ENCODE measurements at places on chromosomes 16 and 17. TPM values are rescaled to one million over a fixed set of nuclear protein-coding genes. Genes with fewer than 3 reads are reported as not detected.

- H3K36me3 ChIP-seq = no peaks in the 10 kb centered on the region
- H3K27me3 ChIP-seq = no peaks in the 10 kb centered on the region
- no peaks in the 10 kb centered on the region for H3K4me1 ChIP-seq
- no peak overlapping the region for H3K4me3 ChIP-seq
These were observed 837 bp downstream of the DOC2B start for GRCh38 chr17:180381-181244.

- no peak for DNase-seq
- no peaks in the 10 kb centered on the region for H3K36me3 ChIP-seq
- H3K27ac ChIP-seq = no peak overlapping the region
- no peak overlapping the region for H3K4me3 ChIP-seq
- H3K4me1 ChIP-seq = peaks cover 14% of the 10 kb centered on the region
These were observed 21.5 kb upstream of the ADGRG1 start for GRCh38 chr16:57606847-57607501.

DNA sequence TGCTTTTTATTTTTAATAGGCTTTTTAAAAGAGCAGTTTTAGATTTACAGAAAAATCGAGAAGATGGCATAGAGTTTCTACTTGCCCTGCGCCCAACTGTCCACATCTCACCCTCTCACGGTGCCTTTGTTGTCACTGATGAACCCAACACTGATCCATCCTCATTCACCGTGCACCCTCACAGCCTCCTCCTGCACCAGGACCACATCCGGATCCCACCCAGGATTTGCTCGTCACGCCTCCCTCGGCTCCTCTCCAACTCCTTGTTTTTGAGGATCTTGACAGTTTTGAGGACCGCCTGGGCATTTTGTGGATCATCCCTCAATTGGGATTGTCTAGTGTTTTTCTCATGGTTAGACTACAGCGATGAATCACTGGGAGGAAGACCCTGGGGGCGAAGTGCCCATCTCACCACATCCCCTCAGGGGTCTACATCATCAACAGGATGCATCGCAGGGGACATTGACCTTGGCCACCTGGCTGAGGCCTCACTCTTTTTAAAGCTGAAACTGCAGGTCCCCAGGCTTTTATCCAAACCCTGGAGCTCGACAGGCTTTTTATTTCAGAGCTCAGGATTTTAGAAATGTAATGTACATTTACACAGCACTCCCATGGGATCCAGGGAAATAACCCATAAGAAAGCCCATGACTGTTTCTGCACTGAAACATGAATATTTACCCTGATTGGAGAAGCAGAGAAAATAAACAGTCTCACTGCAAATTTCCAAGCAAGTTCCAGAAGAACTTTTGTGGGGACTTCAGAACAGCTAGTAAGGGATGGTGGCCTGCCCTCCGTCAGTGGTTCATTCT is 71.8 kb upstream of the ZNF469 start:
- H3K27me3 ChIP-seq = no peaks in the 10 kb centered on the region
- H3K4me3 ChIP-seq = no peak overlapping the region
- no peak for DNase-seq
- H3K36me3 ChIP-seq = no peaks in the 10 kb centered on the region
- no peak overlapping the region for H3K27ac ChIP-seq

DNA sequence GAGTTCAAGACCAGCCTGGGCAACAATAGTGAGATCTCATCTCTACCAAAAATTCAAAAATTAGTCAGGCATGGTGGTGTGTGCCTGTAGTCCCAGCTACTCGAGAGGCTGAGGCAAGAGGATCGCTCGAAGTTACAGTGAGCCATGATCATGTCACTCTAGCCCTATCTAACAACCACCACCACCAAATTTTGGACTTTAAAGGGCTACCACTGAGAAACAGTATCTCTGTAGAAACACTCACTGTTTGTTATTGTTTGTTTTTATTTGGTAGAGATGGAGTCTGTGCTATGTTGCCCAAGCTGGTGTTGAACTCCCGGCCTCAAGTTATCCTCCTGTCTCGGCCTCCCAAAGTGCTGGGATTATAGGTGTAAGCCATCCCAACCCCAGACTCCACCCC is 1.3 kb upstream of the UBALD2 start:
- no peak overlapping the region for H3K4me3 ChIP-seq
- peaks cover 82% of the 10 kb centered on the region for H3K4me1 ChIP-seq
- no peaks in the 10 kb centered on the region for H3K36me3 ChIP-seq
- DNase-seq = no peak

- no peak overlapping the region for H3K4me3 ChIP-seq
- no peak overlapping the region for H3K27ac ChIP-seq
- H3K36me3 ChIP-seq = no peaks in the 10 kb centered on the region
- H3K27me3 ChIP-seq = peaks cover 9% of the 10 kb centered on the region
- peaks cover 11% of the 10 kb centered on the region for H3K4me1 ChIP-seq
These were observed 2.4 kb downstream of the FOXL1 start for GRCh38 chr16:86580791-86581170.

GRCh38 chr17:31750578-31750977 is 108.5 kb downstream of the COPRS start:
- no peaks in the 10 kb centered on the region for H3K27me3 ChIP-seq
- DNase-seq = no peak
- no peaks in the 10 kb centered on the region for H3K4me1 ChIP-seq
- H3K36me3 ChIP-seq = no peaks in the 10 kb centered on the region

DNA sequence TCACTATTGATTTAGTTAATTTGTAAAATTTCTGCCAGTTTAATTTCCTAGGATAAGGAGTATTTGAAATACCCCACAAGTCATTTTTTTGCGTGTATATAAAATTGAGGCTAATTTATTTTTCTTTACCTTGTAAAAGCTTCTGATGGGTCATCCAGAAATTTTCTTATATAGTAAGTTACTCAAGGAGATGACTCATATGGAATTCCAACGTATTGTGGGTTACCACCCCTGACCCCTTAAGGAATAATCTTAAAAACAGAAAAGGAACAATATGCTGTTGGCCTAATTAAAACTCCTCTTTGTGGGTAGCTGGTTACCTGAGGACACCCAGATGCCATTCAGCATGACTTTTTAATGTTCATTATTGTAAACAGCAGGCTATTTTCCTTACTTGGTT is 13.6 kb downstream of the HEATR6 start:
- no peaks in the 10 kb centered on the region for H3K4me1 ChIP-seq
- no peaks in the 10 kb centered on the region for H3K27me3 ChIP-seq
- H3K36me3 ChIP-seq = peaks cover 28% of the 10 kb centered on the region
- H3K27ac ChIP-seq = no peak overlapping the region
- no peak overlapping the region for H3K4me3 ChIP-seq

GRCh38 chr17:60077672-60078519 is 825 bp downstream of the HEATR6 start:
- peak; percentile 60 for DNase-seq
- peak overlapping the region; percentile 55 for H3K27ac ChIP-seq
- H3K4me1 ChIP-seq = peaks cover 27% of the 10 kb centered on the region
- peaks cover 33% of the 10 kb centered on the region for H3K36me3 ChIP-seq
- H3K4me3 ChIP-seq = peak overlapping the region; percentile 73

DNA sequence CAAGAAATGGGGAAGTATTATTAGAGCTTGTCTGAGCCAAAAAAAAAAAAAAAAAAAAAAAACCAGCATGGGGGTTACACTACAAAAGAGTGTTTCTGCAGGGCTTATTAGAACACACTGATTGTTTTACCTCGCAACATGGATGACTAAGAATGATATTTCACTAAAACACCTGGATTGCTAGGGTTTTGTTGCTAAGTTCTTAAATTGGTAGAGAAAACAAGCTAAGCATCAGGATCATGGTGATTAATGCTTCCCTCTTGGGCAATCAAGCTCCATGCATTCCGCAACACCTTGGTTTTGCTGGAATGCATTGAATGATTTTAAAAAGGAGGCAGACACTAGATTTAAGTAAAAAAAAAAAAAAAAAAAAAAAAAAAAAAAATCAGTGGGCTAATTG is 931.4 kb upstream of the CDH8 start:
- no peak overlapping the region for H3K27ac ChIP-seq
- H3K4me3 ChIP-seq = no peak overlapping the region
- no peaks in the 10 kb centered on the region for H3K4me1 ChIP-seq
- H3K36me3 ChIP-seq = no peaks in the 10 kb centered on the region
- no peak for DNase-seq

OTOA gene
- 0.07 TPM for total RNA-seq

CCL17 gene
- not detected for total RNA-seq

GDPD3 gene
- total RNA-seq = 22.7 TPM

PTX4 gene
- total RNA-seq = 0.22 TPM

TUBB3 gene
- 0.70 TPM for total RNA-seq
